ENCODE measurements at places on chromosomes 16 and 17. TPM values are rescaled to one million over a fixed set of nuclear protein-coding genes. Genes with fewer than 3 reads are reported as not detected.

The DBNDD1 gene
- 3.1 TPM for total RNA-seq

The SLC43A2 gene
- 4.5 TPM for total RNA-seq

The PLCD3 gene
- 34.6 TPM for total RNA-seq

The OR2C1 gene
- total RNA-seq = not detected

The NOD2 gene
- under 0.01 TPM for total RNA-seq

The PLEKHG4 gene
- 29.2 TPM for total RNA-seq

The GNAO1 gene
- under 0.01 TPM for total RNA-seq

The NT5C3B gene
- 80.7 TPM for total RNA-seq

The SLC7A6 gene
- total RNA-seq = 13.8 TPM

The SDR42E1 gene
- 0.15 TPM for total RNA-seq

The LPO gene
- not detected for total RNA-seq

The SRCIN1 gene
- under 0.01 TPM for total RNA-seq

The MYO1C gene
- 218 TPM for total RNA-seq

The CCL22 gene
- not detected for total RNA-seq

The GNGT2 gene
- not detected for total RNA-seq

The TIMM22 gene
- 15.2 TPM for total RNA-seq

The PRR35 gene
- not detected for total RNA-seq

The PHLPP2 gene
- total RNA-seq = 7.8 TPM

The CIITA gene
- total RNA-seq = 0.33 TPM

The SLC6A2 gene
- total RNA-seq = not detected

The TMEM204 gene
- total RNA-seq = 10.1 TPM

The DOC2B gene
- total RNA-seq = not detected

The CSH2 gene
- total RNA-seq = not detected

The TXNL4B gene
- 13.5 TPM for total RNA-seq

The HYDIN gene
- total RNA-seq = 0.15 TPM

The CNTD1 gene
- not detected for total RNA-seq

The TVP23C gene
- total RNA-seq = 21.3 TPM

The SRL gene
- 0.29 TPM for total RNA-seq

The OTOP3 gene
- not detected for total RNA-seq

The CDT1 gene
- 10.9 TPM for total RNA-seq

The CNTNAP4 gene
- total RNA-seq = not detected

The SPATA2L gene
- 14.2 TPM for total RNA-seq

The MYLK3 gene
- total RNA-seq = 0.15 TPM

The KRT16 gene
- total RNA-seq = not detected

The ZNF668 gene
- 12.7 TPM for total RNA-seq

Measured in smooth muscle cell of trachea (primary cell).